ENCODE measurements at places on chromosomes 5 and 9.

DNA sequence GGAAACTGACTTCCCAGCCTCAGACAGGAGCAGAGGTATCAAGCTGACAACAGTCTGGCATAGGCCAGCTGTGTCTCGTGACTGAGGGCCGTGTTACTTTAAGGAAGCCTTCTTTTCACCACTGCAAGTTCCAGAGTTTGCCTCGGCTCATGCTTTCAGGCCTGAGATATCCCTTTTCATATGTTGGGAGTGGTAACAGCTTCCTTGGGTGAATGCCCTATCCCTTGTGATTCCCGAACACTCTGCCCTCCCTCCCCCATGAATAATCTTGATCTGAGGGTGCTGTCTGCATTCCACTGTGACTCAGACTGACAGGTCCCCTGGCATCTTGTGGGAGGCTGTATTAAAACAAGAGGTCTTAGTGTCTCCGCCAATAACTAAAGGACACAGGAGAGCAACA lies 49.7 kb upstream of the ARL15 start:
- DNase-seq = no peak

- no peak for DNase-seq
These were observed 21.8 kb upstream of the ORM1 start for GRCh38 chr9:114300846-114301797.

DNA sequence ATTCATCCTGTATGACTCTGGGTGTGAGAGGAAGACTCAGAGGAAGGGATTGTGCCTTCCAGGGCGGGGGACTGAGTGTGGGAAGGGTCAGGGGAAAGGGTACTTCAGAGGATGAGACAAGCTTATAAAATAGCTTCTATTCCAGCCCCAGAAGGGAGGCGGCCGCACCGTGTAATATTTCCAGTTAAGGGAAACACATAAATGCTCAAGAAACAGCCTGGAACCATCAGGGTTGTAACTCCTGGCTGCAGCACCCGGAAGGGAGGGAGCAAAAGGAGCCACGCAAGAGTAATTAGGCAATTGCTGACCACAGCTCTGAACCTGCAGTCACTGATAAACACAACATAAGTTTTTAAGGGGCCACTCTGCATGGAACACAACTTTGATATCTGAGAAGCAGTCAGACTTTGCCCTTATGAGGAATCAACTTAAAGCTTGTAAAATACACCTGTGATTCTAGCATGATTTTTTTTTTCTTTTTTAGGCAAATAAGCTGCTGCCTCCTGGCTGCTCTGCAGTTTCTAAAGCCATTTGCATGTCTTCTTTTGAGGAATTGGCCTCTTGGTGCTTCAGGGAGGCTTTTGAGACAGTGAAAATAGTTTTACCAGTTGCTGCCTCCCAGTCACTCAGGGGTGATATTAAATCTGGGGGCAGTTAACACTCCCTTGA lies 382.7 kb downstream of the ENC1 start:
- DNase-seq = no peak

- no peak for DNase-seq
These were observed 53.4 kb downstream of the RNF145 start for GRCh38 chr5:159155960-159156359.

GRCh38 chr9:129580211-129580915 lies 40.5 kb downstream of the C9orf50 start:
- DNase-seq = peak; percentile 15

DNA sequence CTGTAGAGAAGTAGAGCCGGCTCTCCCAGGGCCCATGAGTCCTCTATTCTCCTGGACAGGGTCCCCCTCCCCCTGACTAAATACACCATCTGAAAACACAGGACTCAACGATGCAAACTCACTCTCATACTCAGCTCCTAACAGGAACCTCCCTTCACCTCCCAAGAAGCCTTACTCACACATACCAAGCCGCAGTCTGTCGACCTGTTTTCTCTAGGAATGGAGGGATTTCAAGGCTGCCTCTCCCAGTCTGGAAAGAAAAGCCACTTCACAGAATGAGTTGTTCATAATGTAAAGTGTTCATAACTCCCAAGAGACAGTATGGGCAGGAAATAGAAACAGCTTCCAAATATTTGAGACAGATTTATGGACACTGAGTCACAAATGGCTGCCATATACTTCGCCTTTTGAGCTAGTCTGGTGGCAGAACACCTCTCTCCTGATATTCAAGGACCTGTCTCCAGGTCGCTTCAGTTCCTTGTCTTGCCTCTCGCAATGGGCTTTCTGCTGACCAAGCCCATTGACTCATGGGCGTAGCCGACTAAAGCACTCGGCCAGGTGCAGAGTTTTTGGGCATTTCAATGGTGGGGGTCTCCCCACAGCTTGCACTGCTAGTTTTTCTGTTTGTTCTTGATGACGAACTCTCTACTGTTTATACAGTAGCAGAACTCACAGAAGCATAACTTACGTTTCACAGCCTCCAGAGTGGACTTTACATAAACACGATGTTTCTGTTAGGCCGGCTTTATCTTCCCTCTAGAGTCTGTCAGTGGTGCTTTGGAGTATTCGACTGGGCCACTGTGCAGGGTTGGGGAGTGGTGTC lies 25.0 kb upstream of the IL17B start:
- DNase-seq = no peak

GRCh38 chr5:5422819-5423515 lies 490 bp downstream of the ICE1 start:
- DNase-seq = no peak

DNA sequence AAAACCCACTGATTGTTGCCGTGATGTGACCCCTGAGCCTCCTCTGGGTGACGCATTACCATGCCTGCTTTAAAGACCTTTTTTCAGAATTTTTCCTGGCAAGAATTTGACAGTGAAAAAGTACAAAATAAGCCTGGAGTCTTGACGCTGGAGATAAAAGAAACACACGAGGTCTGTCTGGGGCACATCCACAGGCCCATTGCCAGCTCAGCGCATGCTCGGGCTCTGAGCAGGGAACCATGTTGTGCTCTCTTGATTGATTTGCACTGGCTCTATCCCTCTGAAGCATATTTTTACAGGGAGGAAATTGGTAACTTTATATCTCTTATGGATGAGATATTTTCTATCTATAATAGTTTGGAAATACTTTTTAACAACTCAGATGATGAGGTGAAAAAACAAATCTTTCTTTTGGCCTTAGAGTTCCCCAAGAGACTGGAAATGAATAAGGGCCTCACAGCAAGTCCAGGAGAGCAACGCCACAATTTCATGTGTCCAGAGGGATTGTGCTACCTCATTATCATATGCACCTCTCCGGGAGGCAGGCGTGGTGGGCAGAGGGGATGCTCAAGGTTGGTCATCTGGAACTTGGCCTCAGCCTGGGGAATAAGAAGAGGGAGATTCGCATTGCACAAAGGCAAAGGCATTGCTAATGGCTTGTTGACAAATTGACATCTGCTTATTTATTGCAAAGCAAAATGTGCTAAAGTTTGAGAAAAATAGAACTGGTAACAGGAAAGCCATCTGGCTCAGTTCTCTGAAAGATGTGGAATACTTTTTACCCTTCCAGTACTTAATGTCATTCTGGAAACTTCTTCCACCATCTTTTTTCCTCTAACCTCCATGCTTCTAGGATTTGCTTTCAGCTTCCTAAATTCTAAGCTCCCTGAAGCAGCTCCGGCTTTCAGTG lies 183.8 kb downstream of the PJA2 start:
- DNase-seq = no peak

GRCh38 chr9:133787754-133788025 lies 49.5 kb upstream of the SARDH start:
- no peak for DNase-seq

- no peak for DNase-seq
These were observed 11.3 kb downstream of the MYMK start for GRCh38 chr9:133513214-133514100.

DNA sequence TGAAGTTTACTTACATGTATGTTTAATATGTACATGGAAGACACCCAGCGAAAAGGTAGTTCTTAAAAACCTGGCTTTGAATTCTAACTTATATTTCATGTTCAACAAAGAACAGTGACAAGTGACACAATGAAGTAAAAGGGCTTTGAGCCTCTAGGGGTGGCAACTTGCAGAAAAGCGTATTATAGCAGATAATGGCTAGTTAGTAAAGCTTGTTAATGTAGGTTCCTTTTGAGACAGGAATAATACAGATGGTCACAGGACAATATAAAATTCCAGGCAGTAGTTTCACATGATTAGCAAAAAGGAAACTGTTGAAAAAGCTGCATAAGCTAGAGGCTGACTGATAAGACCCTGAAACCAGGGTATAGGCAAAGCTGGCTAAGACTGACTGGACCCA lies 132.4 kb upstream of the FTMT start:
- DNase-seq = no peak

GRCh38 chr5:67013719-67014118 lies 182.9 kb downstream of the CD180 start:
- DNase-seq = no peak

DNA sequence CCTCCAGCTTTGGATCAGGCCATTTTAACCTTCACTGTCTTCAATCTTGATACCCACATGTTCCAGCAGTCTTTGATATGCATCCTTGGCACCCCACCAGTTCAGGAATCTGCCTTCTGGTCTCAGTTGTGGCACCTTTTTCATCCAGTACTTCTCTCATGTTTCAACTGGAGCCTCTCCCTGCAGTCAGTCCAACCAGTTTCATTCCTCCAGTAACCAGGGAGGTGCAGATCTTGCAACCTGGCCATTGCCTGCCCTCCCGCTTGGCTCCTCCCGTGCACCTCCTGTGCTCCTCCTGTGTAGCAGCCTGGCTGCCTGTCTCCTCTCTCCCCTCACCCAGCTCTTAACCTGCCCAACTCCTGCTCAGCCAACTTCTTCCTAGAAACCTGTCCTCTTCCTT lies 20.2 kb downstream of the FUBP3 start:
- no peak for DNase-seq

DNA sequence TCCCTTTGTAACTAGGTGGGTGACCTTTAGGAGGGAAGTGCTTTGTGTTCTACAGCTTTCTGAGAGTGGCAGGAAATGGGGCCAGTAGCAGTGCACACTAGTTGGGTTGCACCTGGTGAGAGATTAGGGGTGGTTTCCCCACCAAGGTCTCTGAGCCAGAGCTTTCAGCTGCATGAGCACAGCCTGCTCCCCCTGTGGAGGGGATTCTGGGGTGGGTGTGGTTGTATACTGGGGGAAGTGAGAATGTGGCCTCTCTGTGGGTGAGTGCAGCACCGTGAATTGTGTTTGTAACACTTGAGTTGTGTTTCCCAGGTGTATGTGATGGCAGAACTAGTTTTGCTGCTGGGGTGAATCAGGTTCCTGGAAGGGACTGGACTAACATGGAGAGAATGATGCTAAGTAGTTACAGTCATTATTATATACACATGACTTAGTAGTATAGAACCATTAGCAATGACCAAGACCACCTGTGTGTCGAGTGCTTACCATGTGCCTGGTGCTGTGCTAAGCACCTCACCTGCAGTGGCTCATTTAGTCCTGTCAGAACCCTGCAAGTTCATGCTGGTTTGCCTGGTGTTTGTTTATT lies 11.8 kb upstream of the CXXC5 start:
- DNase-seq = peak; percentile 43

DNA sequence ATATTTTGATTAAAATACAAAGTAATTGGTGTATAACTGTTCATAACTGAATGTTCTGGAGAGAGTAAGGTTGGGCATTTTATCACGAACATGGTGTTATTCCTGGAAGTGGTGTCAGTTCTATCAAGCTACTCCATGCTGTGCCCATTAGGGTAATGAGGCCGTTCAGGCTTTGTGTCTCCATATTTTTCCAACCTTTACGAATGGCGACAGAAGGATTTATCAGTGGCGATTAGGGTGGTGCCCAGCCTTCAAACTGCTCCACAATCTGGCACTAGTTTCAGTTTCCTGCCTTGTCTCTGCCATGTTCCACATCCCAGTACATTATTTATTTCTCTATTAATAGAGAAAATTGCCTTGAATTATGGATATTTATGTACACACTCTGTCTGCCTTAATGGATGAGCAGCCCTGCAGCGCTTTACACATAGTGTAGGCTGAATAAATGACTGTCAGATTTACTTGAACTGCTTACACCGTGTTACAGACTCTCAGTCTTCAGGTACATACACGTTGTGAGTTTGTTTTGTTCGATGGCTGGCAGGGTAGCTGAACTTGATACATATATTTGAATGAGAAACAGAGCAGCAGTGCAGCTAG lies 23.9 kb upstream of the TMC1 start:
- DNase-seq = no peak

DNA sequence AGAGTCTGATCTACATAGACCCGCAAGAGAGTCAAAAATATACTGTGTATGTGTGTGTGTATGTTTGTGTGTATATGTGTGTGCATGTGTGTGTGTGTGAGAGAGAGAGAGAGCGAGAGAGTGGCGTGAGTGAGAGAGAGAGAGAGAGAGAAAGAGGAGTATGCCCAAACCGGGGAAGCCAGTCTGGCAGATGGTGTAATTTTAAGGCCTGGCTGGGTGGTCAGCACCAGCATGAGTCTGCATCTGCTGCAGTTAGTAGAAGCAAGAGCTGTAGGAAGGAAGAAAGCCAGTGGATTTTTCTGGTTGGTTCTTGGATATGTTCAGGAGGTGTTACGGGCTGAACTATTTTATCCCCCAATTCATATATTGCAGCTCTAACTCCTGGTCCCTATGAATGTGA lies 75.2 kb downstream of the ACTBL2 start:
- DNase-seq = no peak

GRCh38 chr5:176747670-176748072 lies 62.7 kb upstream of the UNC5A start:
- DNase-seq = no peak

DNA sequence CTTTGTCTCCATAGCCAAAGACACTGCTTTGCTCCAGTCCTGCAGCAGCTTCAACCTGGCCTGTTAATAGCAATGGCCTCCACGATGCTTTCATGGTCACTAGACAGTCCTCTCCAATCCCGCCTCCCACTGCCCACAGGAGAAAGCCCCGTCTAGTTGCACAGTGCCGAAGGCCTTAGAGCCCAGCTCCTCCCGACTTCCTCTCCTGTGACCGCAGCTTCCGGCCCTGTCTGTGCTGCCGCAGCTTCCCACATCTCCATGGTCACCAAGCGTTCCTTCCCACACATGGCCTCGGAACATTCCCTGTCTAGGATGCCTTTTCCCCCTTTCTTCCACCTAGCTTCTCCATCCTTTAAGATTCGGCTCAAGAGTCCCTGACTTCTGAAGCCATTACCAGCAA lies 23.4 kb downstream of the PCA3 start:
- DNase-seq = no peak

- DNase-seq = no peak
These were observed 173.2 kb downstream of the GABRB2 start for GRCh38 chr5:161373345-161373707.

DNA sequence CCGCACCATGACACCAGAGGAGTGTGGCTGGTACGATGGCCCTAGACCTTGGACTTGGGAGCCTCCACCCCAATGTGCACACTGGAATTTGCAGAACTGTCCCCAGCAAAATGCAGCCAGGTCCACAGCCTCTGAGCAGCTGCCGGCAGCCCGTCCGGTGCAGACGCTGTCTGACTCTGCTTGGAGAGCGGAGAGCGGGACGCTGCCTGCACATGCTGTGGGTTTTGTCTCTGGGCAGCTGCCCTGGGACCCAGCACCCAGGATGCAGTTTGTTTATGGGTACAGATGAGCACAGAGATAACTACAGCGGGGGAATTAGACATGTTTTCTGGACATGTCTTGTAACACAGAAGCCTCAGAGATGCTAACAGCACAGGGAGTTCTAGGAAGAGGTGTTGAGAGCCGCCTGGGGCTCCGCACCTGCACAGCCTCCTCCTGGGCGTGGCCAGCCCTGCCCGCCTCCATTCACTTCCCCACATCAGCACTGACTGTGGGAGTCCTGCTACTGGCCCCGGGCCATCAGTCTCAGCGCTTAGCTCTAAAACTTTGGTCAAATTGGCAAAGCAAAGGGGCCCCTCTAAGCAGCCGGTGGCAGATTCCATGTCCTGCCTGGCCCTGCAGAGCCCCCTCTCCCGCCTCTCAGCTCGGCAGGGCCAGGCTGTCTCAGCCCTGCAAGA lies 159.6 kb downstream of the IRX2 start:
- no peak for DNase-seq

Measured in stimulated activated CD4-positive, alpha-beta T cell treated with anti-CD3 and anti-CD28 coated beads, Interleukin-4, amount 100 ng/mL, for 1 hour (primary cell).